Left forelimb (tissue), 1 donor: ENCODE measurements at places on chromosomes 2 and 18.

GRCh38 chr18:79738581-79739439 is 58.9 kb upstream of the KCNG2 start:
- no peak for DNase-seq

GRCh38 chr18:49691177-49691608 is 122.1 kb downstream of the ACAA2 start:
- DNase-seq = no peak

GRCh38 chr2:140392824-140393223 is 1612.6 kb upstream of the NXPH2 start:
- DNase-seq = no peak

DNA sequence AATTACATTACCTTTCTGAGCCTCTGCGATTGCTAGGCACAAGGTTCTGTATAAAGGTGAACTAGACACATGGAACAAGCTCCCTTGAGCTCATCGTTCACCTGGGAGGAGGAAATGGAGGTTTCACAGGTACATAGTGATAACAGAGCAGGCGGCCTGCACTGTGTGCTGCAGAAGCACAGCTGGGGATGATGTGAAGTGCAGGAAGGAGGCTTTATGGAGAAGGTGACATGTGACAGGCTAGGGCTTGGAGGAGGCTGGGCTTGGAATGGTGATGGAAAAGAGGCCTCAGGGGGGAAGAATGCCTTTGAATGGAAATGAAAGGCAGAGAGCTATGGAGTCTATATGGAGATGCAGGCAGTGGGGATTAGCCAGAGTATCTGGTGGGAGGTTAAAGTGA is 22.9 kb downstream of the MARCHF4 start:
- DNase-seq = no peak

DNA sequence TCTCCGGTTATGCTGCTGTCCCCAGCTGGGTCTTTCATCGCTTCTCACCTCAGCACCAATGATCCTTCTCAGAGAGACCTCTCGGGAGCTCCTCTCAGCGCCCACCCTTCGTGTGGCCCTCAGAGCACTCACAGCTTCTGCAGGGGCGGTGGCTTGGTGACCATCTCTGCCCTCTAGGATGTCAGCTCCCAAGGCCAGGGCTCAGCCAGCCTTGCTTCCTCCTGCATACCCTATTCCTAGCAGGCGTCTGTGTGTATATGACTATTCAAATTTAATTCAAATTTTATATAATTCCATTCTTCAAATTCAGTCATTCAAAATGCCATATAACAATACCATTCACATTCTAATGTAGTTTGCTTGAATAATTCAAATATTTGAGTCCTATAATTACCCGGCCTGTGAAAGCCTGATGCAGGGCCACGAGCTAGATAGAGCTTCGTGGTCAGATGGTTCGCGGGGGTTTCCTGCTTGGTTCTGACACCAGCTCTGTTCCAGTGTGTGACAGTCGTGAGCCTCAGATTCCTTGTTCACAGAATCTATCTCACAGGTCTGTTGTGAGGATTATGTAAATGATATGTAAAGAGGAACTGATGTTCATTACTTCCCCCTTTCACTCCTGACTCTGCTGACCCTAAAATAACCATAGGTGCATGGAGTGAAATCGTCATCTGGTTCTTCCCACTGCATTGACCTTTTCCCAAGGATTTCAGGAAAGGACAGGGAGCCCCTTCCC is 94.0 kb upstream of the CNGA3 start:
- no peak for DNase-seq

- DNase-seq = no peak
Observed at GRCh38 chr2:179313057-179313456, 48.4 kb upstream of the SESTD1 start.

- no peak for DNase-seq
Observed at GRCh38 chr2:10963155-10963554, 51.4 kb downstream of the KCNF1 start.

DNA sequence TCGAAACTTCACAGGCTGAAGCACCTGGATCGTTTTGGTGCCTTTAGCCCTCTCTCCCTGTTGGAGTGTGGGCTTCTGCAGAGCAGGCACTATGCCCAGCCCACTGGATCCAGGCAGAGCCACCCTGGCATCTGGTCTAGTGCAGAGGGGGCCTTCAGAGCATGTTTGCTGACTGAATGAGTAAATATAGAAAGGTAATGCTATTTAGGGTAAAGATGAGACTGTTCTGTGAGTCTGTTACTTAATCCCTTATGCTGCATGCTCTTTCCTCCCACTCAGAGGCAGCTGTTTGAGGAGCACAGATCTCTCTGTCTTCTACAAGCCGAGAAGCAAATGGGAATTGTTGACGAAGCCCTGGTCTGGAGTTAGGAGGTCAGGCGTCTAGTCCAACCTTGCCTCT is 130.2 kb downstream of the RGPD3 start:
- no peak for DNase-seq

DNA sequence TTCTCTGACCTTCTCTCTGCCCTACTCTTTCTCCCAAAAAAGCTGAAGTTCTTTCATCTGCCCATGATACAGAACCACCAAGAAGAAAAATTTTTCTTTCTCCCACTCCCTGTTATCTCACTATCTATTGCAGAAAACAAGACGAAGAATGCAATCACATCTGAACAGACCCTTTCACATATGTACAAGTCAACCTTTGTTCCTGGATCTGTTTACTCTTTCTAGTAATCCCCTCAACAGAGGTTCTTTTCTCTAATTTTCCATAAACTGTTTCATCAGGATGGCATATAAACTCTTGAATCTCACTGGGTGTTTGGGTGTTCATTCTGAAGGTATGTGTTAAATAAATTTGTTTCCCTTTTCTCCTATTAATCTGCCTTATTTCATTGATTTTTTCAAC is 1262.7 kb upstream of the NRXN1 start:
- no peak for DNase-seq

DNA sequence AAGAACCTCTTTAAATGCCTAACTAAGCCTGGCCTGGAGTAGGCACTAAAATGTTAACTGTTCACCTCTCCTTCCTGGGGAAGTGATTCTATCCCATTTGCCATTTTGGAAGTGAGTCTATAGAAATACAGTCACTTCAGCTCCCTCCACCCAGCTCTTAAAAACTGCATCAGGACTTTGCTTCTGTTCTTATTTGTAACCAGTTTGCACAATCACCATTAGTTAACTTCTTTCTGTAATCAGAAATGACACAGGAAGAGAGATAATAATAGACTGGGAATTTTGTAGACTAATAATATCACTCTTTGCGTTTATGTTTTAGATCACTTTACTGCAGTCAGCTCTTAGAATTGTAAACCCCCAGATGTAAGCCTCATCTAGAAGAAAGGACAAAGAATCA is 16.0 kb upstream of the MARCO start:
- no peak for DNase-seq

DNA sequence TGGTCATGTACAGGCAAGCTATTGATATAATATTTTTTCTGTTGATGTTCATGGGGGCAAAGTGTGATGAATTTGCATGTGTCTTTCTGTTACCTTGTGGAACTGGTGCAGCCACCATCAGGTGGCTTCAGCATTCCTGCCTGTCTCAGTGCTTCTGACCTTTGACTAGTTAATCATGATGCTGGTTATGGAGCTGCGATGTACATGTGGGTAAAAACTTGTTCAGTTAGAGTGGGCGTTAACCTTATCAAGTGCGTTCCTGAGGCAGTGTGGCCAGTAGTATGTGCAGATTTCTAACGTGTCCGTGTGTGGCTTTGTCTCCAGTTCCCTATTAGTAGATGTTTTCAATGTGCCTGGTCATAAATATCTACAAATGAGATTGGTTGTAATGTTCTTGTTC is 127.4 kb upstream of the ZSWIM2 start:
- DNase-seq = no peak

DNA sequence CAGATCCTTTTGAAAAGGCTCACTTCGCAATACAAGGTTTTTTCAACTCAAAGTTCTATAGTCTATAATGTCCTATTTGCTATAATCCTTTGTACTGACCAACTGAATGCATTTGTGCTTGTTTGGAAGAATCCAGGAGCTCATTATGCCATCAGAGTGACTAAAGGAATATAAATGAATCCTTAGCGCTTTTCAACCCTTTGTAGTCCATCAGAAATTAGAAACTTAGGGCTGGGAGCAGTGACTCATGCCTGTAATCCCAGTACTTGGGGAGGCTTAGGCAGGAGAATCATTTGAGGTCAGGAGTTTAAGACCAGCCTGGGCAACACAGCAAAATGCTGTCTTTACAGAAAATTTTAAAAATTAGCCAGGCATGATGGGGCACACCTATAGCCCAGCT is 330.2 kb upstream of the CHAC2 start:
- DNase-seq = no peak

- DNase-seq = no peak
Observed at GRCh38 chr2:205003288-205003687, 458.0 kb downstream of the PARD3B start.

GRCh38 chr2:238528953-238529781 is 102.4 kb downstream of the ASB1 start:
- DNase-seq = no peak

GRCh38 chr2:229562472-229563127 is 151.8 kb downstream of the DNER start:
- no peak for DNase-seq

DNA sequence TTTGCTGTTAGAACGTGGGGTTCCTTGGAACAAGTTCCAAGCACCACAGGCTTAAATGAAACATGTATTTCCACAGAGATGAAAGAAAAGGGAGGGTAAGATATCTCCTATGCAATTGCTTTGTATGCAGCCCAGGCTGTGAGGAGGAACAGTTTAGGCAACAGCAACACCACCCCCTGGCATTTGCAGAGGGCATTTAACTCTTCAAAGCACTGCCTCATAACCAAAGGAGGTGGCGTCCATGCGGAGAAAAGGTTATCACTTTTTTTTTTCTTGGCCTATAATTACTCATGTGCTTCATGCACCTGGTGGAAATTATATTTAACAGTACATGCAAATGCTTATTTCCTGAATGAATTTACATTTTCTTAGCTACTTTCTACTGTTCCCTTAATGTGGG is 286.0 kb downstream of the LPIN1 start:
- no peak for DNase-seq

GRCh38 chr2:17962876-17963275 is 84.4 kb downstream of the KCNS3 start:
- no peak for DNase-seq

GRCh38 chr18:31546476-31546875 is 45.2 kb upstream of the TTR start:
- DNase-seq = no peak

DNA sequence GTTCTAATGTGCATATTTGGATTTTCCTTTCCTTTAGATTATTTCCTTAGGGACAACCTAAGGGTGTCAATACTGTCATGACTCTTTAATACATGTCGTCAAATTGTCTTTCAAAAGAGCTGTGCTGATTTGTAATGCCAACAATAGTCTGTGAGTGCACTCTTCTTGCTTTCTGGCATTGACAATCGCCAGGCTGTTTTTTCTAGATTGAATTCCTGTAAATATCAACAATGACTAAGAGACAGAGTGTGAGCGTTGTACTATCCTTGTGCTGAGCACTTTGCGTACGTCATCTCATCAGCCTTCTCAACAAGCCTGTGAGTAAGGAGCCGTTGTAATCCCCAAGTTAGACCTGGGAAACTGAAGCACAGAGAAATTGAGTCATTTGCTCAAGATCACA is 96.0 kb downstream of the ACOXL start:
- no peak for DNase-seq
